ENCODE measurements at places on chromosomes 3 and 15. TPM values are rescaled to one million over a fixed set of nuclear protein-coding genes. Genes with fewer than 3 reads are reported as not detected.

The CAPN3 gene
- total RNA-seq = 336 TPM

The IL17RC gene
- total RNA-seq = 24.4 TPM

The RARB gene
- 14.4 TPM for total RNA-seq

The CAMK2N2 gene
- not detected for total RNA-seq

The HIGD2B gene
- total RNA-seq = not detected

The IQCF5 gene
- total RNA-seq = not detected

The IL12A gene
- 0.62 TPM for total RNA-seq

The LRRIQ4 gene
- not detected for total RNA-seq

The P2RY1 gene
- 16.9 TPM for total RNA-seq

The DLEC1 gene
- 0.10 TPM for total RNA-seq

The SLC12A1 gene
- total RNA-seq = not detected
